ENCODE measurements at places on chromosomes 2 and 18. TPM values are rescaled to one million over a fixed set of nuclear protein-coding genes. Genes with fewer than 3 reads are reported as not detected.

MALL gene
- 13.4 TPM for total RNA-seq

NGEF gene
- total RNA-seq = 11.2 TPM

TUBA3E gene
- not detected for total RNA-seq

IL36RN gene
- total RNA-seq = not detected

CRACDL gene
- total RNA-seq = not detected

TCF23 gene
- total RNA-seq = not detected

DSG1 gene
- total RNA-seq = not detected

PLCD4 gene
- 7.6 TPM for total RNA-seq

BOLL gene
- not detected for total RNA-seq

CROCC2 gene
- 0.26 TPM for total RNA-seq

DOK1 gene
- 22.7 TPM for total RNA-seq

Measured in bronchial smooth muscle cell (primary cell).